Stimulated activated CD8-positive, alpha-beta memory T cell treated with anti-CD3 and anti-CD28 coated beads, Interleukin-7, amount 100 ng/mL, for 24 hours (primary cell): ENCODE measurements at places on chromosomes 7 and 10.

DNA sequence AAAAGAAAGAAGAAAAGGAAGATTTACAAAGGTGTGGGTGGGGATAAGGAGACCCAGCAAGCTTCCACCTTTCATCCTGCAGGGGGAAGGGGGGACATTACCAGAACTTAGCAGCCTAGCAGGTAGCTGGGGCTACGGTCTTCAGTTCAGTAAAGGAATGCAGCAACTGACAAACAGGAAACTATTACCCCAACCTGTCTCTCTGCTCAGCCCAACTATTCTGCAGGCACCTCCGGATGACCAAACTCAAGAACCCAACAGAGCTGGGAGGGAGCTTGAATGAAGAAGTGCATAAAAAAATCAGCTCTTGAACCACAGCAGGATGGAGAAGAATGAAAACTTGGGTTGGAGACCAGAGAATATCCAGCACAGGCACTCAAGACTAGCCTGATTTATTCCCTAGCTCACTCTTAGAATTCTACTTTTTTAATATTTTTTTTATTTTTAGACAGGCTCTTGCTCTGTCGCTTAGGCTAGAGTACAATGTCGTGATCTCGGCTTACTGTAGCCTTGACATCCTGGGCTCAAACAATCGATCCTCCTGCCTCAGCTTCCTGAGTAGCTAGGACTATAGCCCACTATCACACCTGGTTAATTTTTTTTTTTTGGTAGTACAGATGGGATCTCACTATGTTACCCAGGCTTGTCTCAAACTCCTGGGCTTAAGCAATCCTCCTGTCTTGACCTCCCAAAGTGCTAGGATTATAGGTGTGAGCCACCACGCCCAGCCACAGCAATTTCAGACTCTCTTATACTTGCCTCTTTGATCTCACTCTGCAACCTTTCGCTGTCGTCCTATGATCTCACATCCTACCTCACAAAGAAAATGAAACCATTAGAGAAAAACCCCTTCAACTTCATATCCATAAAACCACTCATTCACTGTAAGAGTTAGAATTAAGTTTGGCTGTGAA is 18.5 kb upstream of the C10orf67 start:
- DNase-seq = no peak

- DNase-seq = no peak
These were observed 117.5 kb upstream of the LAMB4 start for GRCh38 chr7:108247614-108248013.

DNA sequence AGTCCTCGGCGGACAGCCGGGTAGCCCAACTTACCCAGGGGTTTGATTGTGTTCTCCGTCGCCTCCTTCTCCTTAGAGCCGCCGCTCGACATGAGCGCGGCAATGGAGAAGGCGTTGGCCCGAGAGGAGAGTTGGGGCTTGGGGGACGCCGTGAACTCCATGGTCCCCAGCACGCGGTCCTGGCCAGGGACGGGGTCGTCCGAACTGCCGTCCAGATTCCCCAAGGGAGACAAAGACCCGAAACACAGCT is 515 bp downstream of the TBX20 start:
- no peak for DNase-seq

DNA sequence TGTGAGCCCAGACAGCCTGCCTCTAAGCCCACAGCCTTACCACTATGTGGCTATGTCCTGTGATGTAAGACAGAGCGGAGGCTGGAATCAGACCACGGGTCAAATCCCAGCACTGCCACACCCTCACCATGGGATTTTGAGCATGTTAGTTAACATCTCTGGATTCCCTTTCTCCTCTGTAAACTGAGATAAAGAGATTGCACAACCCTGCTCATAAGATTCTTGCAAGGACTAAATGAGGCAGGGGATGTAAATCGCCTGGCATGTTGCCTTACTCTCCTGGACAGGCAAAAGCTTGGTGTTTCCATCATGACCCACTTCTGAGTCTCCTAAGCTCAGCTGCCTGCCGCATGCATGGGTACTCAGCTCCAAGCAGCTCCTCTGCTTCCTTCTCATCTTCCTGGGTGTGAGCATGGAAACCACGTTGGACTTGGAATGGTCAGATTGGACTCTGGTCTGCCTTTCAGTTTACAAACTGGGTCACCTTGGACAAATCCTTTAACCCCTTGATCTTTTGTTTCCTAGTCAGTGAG is 41.3 kb upstream of the MTURN start:
- DNase-seq = no peak

DNA sequence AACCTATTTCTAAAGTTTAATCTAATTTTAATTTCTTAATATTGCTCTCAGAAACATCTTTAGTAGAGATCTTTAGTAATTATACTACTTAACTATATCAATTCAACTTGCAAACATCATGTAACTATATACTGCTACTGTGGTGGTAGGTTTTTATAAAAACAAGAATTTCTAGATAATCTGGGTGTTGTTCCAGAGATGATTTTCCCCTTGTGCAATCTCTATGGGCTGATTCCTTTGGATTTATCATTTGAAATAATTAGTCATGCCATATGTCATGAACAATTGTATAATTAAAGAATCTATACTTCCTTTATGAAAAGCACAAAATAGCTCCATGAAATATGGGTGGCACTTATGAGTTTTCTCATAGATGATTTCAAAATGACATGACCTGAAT is 23.9 kb upstream of the CDK13 start:
- no peak for DNase-seq

- no peak for DNase-seq
These were observed 133.6 kb downstream of the SDK1 start for GRCh38 chr7:3434611-3435010.

- DNase-seq = no peak
These were observed 3.3 kb downstream of the AHR start for GRCh38 chr7:17301471-17302456.

DNA sequence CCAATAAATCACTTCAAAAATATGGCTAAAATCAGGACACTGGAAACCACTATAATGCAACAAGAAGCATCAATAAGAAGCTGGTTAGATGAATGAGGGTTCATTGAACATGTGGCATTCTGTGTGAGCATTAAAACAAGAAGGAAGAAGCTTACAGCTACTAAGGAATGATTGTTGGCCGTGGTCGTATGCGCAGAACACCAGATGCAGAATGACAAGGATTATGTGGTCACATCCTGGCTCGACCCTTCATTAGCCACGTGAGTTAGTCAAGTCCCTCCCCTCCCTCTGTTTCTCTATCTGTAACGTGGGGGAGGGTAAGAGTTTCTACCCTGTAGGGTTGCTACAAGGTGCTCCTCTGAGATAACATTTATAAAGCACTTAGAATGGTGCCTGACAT is 174.3 kb downstream of the ADAM12 start:
- no peak for DNase-seq

DNA sequence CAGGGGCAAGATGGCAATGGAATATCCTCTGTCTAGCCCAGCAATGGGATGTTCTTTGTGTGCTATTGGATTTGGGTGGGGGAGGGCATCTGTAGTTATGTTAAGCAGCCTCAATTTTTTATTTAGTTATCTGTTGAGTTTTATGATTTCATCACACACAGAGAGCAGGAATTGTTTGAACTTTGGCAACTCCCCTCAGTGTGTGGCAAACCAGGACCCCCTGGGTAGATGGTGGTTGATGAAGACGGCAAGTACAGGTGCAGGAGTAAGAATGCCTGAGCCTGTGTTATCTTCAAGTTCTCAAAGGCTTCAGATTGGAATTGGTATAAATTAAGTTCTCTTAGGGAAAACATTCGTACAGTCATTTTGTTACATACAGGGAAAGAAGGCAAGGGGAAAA is 142.4 kb upstream of the SAMD8 start:
- DNase-seq = no peak

DNA sequence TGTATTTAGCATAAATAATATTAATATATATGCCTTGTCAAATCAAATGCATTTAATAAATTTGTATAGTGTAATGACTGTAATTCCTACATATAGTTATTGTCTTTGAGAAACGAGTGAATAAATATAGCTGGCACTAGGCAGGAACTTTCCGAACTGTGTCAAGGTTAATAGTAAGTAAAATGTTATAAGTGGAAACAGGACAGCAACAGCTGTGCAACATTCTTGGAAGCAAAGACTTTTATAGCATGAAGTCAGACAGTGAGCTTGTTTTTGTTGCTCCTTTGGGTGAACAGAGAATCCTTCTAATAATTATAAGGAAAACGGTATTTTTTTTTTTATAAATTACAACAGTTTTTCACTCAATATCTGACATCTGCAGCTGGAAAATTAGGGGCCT is 14.0 kb upstream of the EXOC6 start:
- DNase-seq = no peak

DNA sequence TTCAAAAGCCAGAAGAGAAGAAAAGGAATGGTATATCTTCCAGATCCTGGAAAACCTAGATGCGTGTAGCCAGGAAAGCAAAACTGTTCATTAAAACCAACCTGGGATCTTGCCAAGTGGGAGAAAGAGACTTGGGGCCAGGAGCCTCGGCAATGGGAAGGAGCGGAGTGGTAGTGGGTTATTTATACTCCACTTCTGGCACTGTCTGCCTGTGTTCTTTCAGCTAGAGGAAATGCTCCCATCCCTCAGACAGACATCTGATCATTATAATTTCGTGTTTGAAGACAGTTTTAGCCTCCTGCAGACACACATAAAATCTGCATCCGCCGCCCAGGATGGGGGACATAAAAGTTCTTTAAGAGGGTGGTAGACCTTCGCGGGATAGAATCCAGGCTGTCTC is 421.6 kb downstream of the RPS24 start:
- no peak for DNase-seq

GRCh38 chr10:115947104-115947503 is 325.9 kb downstream of the GFRA1 start:
- no peak for DNase-seq

GRCh38 chr7:99312316-99313203 is 13.1 kb upstream of the ARPC1A start:
- peak; percentile 55 for DNase-seq

- DNase-seq = no peak
These were observed 12.8 kb upstream of the NOBOX start for GRCh38 chr7:144416341-144416740.

DNA sequence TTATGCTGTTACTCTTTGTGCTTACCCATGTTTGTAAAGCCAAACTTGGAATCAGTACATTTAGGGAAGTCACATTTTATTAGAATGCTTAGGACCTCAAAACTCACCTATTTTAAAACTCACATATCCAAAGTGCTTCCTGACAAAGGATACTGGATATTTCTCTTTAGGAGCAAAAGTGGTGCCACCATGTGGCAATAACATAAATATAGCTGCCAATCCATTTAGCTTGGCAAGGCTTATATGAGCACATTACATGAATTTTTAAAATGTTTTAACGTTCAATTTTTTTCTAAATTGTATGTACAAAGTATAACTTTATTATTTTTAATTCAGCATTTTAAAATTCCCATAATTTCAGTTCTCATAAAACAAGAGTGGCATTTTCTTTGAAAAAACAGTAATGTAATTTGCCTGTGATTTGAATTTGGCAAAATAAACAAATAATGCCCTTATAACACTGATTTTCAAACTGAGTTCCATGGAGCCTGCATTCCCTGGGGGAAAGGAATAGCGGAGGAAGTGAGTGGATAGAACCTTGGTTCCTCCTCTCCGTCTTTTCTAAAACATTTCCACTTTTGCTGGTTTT is 75.4 kb downstream of the HDAC9 start:
- no peak for DNase-seq

GRCh38 chr10:22319980-22320558 is 830 bp upstream of the BMI1 start:
- no peak for DNase-seq

DNA sequence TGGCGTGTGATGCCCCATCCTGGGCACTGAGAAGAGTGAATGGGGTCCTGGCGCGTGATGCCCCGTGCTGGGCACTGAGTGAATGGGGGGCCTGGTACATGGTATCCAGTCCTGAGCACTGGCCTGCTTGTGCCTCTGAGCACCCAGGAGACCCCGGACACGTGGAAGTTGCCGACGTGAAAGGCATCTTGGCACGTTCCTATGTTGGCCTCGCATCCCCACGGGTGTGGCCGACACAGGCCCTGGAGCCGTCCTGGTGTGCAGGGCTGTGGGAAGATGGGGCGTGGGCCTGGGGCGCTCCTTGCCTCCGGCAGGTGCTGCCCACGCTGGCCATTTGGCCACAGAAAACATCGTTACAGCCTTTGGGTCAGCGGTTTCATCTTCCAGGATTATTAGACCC is 35.5 kb downstream of the CFAP46 start:
- no peak for DNase-seq

- DNase-seq = no peak
These were observed 523.9 kb upstream of the NRP1 start for GRCh38 chr10:33858326-33858725.

DNA sequence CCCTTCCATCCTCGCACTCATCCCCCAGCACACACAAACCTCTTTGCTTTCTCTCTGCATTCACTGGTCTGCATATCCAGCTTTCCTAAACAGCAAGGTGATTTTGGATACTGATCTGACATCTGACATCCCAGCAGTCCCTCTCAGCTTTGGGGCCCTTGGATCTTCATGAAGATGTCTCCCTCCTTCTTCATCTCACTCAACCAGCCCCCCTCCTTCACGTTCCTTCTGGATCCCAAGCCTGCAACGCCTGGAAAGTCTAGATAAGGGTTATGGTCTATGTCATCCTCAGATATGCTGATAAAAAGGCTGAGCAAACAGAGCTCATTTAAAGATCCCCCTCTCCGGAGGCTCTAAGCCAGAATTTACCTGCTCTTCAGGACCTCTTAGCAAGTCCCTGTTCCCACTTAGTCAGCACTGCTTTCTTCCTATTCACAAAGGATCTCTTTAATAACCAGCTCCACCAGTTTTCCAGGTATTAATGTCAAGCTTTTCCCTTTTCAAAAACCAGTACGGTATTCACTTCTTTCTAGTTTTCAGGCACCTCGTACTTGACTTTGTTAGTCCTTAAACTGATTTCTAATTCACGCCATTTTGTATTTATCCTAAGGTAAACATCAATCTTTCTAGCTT is 38.9 kb downstream of the CREB3L2 start:
- DNase-seq = no peak

DNA sequence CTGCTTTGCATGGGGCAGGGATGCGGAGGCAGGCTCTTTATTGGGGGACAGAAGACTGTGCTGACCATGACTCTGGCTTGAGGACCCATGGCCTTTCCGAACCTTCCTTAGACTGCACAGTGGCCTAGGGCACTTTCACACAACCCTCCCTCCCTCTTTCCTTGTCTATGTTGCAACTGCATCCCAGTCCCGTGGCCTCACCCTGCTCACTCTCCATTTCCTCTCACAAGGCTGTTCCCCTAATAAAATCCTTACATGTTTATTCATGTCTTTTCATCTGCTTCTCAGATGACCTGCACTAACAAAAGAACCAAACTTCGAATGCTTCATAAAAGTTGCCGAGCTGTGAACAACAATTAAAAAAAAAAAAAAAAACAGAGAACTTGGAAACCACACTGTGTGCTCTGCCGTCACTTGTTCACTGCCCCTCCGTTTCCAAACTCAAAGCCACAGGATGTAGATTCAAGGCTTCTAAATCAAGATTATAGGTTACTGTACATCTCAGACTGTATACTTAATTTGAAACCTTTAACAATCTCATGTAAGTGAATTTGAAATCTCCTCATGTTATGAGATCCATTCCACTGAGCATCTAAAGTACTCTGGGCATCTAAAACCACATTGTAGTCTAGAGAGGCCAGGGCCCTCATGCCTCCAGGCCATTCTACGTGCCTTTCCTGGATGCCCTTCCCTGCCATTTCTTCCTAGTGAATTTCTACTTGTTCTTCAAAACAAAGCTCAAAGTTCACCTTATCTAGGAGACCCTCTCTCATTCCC is 265.9 kb downstream of the SNX13 start:
- DNase-seq = no peak
